SJSA1 (cell line): ENCODE measurements at places on chromosomes 5 and 9.

DNA sequence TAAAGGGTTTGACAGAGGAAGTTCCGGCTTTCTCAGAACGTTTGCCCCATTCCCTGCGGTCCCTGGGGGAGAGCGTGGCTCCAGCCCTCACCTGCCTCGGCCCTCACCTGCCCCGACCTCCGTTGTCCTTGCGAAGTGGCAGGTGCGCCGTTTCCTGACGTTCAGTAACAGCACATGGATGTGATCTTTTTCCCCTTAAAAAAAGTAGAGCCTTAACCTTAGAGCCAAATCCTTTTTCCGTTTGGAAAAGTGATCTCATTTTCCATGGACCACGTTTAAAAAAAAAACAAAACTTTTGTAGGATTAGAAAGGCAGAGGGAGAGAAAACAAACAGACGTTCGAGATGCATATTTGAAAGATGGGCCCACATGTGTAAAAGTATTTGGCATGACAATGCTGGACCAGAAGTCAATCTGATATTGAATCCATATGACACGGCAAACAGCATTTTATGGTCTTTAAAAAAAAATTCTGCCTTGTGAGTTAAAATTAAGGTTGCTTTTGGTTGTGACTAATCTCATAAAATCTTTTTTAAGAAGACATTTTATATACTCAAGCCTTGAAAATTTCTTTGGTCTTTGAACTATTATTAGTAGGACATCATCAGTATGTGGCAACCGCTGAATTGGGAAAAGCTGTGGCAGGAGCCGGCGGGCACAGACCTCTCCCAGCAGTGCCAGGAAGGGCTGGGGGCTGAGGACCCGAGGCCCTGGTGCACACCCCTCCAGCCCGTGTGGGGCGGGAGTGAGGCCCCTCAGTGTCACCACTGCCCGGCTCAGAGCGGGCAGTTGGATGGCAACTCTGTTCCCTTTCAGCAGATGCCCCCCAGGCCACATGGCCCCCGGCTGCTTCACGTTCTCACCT, 42.5 kb upstream of the EXOC3 start:
- peak; percentile 82 for DNase-seq

DNA sequence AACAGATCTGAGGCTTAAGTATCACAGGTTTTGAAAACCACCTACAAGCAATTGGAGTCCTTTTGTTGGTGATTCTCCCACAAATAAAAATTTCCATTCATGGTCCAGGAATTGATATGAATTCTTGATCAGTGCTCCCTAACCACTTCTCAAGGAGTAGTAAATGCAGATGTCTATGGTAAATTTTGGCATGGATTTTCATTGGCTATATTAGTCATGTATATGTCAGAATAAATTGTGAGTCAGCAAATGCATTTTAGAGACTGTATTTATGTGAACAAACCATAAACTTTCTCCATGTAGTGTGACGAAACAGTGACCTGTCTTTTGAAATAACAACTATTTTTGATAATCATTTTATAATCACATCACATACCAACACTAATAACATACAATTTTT, 611.1 kb downstream of the HTR1A start:
- no peak for DNase-seq

- DNase-seq: no peak
Observed at GRCh38 chr5:172251419-172251818, 32.1 kb downstream of the UBTD2 start.

DNA sequence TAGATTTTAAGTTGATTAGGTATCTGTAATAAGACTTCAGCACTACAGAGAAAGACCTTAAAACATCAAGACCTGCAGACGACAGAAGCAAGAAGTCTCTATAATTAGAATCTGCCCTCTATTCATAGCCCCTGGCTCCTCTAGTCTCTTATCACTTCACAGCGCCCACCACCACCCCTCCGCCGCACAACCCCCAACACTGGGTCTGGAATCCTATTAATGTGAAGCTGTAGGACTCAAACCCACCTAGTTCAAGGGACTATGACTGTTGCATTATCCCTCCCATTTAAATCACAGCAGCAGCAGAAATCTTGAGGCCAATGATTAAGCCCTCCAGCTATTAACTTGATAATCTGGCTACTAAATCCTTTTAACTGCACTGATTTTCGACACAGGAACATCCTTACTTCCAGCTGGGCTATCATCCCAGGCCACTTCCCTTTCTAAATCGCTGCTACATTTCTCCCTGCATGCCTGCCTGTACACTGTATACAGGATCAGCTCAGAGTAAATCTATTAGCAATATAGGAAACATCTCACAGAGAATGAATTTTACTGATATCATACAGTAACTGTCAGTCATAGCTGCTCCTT, 159.5 kb upstream of the GRAMD2B start:
- no peak for DNase-seq

- DNase-seq: peak; percentile 83
Observed at GRCh38 chr5:179820483-179821297, at the start of gene SQSTM1. SQSTM1 (plus strand) TSS chr5:179820905; CDS start chr5:179820937, 32 bp downstream.

- no peak for DNase-seq
Observed at GRCh38 chr5:172892713-172893112, 58.7 kb downstream of the ERGIC1 start.

DNA sequence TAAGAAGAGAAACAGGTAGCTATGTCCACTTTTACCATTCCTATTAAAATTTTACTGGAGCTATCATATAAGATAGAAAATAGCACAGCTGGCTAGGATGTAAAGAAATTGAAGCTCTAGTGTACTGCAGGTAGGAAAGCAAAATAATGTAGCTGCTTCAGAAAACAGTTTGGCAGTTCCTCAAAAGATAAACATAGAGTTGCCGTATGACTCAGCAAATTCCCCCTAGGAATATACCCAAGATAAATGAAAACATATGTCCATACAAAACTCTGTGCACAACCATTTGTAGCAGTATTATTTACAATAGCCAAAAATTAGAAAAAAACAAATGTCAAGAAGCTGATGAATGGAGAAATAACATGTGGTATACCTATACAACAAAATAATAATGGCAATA, 64.6 kb upstream of the SHISAL2B start:
- no peak for DNase-seq

DNA sequence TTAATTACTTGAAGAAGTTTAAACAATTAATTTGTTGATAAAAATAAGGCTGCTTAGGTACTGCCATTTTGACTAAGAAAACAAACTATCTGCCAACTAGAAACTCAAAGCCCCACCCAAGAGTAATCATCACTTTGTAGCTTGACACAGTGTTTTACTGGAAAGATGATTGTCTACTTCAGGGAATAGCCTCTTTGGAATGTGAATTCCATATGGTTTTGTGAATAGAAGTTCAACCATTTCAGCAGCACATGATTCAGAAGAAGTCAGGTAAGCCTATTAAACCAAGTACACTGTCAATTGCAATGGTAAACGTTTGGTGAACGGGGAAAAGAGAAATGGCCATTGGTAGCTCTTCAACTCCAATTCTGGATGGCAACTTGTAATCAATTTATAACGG, 55.2 kb downstream of the PLK2 start:
- DNase-seq: no peak
